G401 (cell line): ENCODE measurements at places on chromosomes 5 and 9. TPM values are rescaled to one million over a fixed set of nuclear protein-coding genes. Genes with fewer than 3 reads are reported as not detected.

The LCN2 gene
- 13.5 TPM in 1 of 2 replicates, not detected in the other for total RNA-seq

The ZNF608 gene
- 25.7 and 34.8 TPM in 2 replicates for total RNA-seq

The CTNNAL1 gene
- 95.8 and 122 TPM in 2 replicates for total RNA-seq

The NSUN2 gene
- total RNA-seq, result 46.6 and 65.0 TPM in 2 replicates

The MYOZ3 gene
- total RNA-seq, result not detected in 2 replicates

The ADGRD2 gene
- not detected in 2 replicates for total RNA-seq

The FBXL7 gene
- not detected in 2 replicates for total RNA-seq

DNA sequence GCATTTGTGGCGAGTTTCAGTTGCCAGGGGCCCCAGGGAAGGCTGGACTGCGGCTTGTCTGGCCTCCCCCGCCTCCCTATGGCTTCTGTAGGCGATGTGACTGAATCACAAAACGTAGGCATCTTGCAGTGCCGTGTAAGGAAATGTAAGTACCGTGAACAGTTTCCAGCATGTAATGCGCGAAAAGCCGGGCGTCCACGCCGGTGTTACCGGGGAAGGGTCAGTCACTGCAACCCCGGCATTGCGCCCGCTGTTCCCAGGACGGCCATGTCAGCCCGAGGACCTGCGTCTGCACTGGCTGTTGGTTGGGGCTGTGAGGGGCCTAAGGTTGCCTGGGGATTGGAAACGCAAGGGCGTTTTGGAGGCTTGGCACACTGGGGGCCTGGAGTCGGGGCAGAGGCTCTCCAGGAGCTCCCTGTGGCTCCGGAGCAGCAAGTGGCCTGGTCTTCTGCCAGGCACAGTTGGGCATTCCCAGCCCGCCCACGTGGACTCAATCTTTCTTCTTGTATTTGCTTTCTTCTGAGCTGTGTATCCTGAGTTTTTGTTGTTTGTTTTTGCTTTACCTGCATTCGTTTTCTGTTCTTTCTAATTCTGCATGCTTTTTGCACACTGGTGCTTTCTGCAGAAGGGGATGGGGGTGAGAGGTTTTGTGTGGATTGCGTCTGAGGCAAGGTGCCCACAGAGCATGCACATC lies 36.9 kb upstream of the PLEKHG4B start:
- no peak for DNase-seq

DNA sequence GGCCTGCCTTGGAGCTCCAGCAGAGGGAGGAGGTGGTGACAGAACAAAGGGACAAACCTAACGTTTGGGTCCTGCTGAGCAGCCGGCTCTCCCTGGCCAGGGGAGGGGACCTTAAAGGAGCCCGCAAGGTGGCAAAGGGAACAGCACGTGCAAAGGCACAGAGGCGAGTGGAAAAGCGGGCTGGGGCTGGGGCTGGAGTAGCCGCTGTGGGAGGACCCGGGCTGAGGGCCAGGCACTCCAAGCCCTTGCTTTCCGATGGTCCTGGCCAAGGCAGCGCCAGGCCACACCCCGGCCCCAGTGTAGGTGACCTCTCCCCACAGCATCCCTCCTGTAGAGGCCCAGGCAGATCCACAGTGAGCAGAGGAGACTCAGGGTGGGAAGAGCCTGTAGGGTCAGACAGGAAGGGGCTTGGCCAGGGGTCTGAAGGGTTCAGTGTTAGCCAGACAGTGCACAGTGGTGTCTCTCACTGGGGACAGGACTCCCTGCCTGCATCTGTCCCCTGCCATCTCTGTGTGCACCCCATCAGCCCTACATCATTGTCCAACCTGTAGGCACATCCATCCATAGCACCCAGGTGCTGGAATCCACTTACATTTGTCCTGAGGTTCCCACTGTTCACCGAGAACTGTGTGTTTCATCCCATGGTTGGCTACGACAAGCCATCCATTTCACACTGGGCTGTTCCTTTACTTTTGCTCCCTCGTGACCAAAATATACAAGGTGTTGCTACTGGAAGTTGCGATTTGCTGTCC lies 77.0 kb downstream of the NEK6 start:
- DNase-seq, result no peak

- no peak for DNase-seq
Measured at GRCh38 chr5:138716456-138716924, 36.7 kb upstream of the CTNNA1 start.

GRCh38 chr5:128082551-128083032 lies 974 bp upstream of the SLC12A2 start:
- DNase-seq, result no peak

GRCh38 chr9:97559111-97559514 lies 57.6 kb downstream of the TMOD1 start:
- no peak for DNase-seq

GRCh38 chr9:78575771-78576170 lies 278.8 kb downstream of the PSAT1 start:
- peak; percentile 35 for DNase-seq

DNA sequence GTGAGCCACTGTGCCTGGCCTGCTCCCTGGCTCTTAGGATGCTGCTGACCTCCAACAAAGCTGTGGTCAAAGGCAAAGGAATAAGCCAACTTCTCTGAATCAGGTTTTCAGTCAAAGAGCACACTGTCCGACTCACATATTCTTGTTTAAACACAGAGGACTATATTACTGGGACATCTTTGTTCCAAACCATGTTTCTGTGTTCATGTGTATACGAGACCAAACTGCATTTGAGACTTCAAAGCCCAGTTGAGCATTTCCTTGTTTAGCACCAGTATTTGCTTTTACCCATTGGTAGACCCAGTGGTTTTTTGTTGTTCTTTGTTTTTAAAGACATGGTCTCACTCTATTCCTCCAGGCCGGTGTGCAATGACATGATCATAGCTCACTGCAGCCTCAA lies 100.2 kb downstream of the SCAI start:
- no peak for DNase-seq

GRCh38 chr9:132997591-132997990 lies 19.1 kb downstream of the GFI1B start:
- no peak for DNase-seq

- no peak for DNase-seq
Measured at GRCh38 chr5:80031109-80031508, 4.0 kb upstream of the THBS4 start.

DNA sequence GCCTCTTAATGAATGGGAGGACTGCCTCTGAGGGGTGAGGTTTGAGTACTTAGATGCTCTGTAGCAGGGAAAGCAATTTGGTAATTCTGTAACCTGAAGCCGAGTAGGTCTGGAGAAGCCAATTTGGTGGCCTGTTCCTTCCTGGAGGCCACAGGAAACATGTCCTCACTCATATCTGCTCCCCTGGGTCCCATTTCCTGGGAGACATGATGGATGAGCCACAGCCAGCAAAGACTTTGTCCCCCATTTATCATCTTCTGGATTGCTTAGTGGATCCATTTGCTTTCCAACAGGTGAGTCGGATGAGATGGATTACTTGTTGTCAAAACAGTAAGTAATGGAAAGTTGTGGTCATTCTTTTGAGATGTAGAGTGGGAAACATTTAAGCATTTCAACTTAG lies 99.8 kb upstream of the KLF9 start:
- no peak for DNase-seq

DNA sequence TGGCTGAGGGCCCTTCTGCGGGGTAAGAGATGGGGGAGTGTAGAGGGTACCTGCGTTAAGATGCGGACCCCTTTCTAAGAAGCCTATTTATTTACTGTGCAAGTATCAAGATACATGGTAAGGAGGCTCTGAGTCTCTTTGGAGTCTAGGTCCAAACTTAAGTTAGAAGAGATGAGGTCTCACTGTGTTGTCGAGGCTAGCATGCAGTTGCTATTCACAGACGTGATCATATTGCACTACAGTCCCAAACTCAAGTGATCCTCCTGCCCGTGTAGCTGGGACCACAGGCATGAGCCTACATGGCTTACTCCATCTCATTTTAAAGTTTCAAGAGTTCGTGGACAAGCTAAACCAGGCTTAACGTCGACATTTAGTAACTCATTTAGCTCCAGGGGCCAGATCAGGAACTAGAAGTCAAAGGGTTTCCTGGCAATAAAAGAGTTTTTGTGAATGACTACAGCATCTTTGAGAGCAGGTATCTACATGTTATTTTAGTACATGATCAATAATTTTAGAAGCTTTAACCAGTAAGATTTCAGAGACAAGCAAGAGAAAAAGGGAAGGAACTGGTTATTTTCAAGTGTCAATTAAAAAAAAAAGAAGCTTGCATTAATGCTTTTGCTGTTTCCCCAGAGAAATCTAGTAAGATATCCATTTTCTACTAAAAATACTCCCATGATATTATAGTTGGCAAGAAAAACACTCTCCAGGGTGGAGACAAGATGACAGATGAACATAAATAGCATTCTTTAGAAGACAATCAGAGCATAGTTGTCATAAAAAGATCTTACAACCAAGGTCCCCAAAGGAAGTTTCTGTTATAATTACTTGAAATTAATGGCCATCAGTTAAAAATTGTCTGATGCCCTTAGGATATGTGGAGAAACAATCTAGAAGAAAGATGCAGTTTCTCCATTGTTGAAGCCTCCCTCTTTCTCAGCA lies 141.3 kb downstream of the SCAMP1 start:
- no peak for DNase-seq

DNA sequence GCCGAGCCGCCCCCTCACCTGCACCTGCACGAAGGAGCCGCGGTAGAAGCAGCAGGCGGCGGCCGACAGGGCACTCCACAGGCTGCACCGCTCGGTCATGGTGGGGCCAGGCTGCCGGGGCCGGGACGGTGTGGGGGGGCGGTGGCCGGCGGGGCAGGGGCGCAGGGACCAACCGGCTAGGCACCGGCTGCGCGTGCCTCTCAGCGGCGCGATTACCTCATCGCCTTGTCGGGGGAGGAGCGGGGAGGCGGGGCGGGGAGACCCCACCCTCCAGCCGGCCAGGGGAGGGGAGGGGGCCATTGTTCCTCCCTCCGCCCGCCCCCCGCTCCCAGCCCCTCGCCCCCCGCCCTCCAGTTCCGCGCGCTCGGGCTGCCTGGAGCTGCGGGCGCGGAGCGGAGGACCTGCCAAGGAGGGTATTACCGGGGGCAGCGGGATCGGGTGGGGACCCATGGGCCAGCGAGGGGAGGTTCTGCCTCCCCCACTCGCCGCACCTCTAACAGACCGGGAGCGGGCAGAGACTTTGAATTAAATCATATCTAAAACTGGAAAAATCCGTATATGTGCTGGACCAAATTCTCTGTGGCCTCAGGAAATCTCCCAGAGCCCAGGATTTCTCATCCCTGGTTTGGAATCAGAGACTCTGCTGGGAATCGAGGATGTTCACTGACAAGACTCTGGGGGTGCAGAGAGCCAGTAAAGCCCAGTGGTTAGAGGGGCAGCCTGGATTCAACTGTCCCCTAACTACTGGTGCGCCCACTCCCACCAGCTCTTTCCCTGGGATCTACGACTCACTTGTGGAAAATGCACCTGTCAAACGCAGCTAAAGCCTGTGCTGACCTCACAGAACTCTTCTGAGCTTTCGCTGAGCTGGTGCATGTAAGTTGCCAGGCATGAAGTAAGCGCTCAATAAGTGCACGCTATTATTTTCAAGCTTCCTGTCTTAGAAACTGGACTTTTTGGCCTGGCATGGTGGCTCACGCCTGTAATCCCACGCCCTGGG lies 20.3 kb upstream of the TOR2A start:
- DNase-seq, result peak; percentile 71

DNA sequence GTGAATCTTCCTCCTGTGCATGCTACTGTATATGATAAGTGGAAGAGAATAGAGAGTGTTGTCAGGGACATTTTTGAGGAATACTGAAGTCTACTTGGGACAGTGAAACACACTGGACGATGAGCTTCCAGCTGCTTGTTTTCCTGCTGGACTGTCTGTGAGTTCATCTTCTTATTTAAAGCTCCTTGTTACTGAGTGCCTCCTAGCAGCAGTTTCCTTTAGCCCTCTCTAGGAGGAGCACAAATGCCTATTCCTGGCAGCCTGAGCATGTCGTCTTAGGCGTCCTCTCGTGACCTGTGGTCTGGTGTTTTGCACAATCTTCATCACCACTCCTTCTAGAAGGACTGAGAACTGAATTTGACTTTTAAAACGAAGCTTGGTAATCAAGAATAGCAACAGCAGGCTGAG lies 43.8 kb downstream of the ANKRD33B start:
- no peak for DNase-seq

DNA sequence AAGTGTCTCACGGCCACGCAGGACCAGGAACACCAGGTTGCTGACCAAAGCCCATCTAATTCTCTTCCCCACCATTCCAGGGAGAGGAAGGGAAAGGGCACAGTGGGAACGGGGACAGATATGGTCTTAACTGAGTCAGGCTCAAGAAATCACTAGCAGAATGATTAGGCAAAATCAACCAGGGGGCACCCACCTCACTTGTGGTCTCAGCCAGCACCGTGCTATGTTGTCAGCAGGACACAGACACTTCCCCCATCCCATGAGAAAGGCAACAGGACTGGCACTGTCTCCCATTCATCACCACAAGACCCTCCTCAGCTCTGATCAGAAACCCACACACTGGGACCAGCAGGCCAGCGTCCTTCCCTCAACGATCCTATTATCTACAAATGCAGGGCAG lies 2.9 kb downstream of the BICD2 start:
- no peak for DNase-seq

DNA sequence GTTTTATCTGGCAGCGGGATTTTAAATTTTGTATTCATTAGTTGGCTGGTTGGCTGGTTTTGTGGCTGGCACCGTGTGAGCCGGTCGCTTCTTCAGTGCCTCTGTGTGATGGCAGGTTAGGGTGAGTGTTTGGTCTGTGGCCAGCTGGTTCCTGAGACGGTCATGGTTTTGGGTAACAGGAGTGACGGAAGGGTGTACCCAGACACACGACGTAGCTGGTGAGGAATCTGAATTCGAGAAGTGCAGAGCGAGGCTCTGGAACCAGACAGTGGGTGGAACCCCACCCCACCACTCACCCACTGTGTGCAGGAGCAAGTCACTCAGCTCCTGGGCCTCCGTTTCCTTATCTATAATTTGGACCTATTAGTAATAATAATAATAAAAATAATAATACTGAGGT lies 2.7 kb downstream of the BTNL9 start:
- no peak for DNase-seq

DNA sequence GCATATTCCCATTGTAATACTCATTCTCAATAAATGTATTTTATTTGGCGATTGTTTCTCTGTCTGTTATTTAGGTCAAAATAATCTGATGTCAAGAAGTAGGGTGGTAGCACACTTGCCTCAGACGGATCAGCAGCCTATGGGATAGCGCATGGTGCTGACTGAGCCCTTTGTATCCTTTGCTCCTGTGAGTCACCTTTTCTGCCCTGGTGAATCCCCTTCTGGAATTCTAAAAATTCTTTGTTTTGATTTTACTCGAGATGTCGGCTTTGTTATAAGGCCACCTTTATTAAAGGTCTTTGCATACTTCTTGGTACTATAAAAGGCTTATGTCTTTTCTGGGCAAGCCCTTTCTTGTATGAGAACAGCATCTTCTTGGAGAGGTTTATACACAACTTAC lies 1187.8 kb downstream of the CDH9 start:
- no peak for DNase-seq

- no peak for DNase-seq
Measured at GRCh38 chr5:127967323-127967982, 116.1 kb upstream of the SLC12A2 start.

- DNase-seq, result no peak
Measured at GRCh38 chr5:106106384-106106783, 1564.4 kb downstream of the EFNA5 start.

DNA sequence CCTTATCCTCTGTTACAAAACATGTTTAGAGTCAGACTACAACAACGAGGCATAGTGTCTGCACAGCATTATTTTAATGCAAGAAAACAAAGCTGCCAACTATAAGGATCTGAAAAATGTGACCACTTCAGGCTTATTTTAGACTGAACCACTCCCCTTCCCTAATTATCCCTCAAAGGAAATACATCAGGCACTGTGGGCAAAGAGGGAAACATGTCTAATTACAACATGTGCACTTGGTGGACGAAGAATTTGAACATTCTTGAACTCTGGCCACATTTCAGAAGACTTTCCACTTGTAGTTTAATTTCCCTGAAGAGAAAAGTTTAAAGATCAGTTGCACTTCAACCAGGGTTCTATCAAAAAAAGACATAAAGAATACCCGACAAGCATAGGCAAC lies 3.8 kb downstream of the MTMR12 start:
- DNase-seq, result no peak
